ENCODE measurements at places on chromosomes 16 and 17.

DNA sequence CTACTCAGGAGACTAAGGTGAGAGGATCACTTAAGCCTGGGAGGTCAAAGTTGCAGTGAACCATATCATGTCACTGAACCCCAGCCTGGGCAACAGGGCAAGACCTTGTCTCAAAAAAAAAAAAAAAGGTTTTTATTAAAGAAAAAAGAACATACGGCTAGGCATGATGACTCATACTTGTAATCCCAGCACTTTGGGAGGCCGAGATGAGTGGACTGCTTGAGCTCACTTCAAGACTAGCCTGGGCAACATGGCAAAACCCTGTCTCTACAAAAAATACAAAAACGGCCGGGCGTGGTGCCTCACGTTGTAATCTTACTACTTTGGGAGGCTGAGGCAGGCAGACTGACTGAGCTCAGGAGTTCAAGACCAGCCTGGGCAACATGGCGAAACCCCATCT, 38.4 kb downstream of the RANBP10 start:
- no peak for DNase-seq

DNA sequence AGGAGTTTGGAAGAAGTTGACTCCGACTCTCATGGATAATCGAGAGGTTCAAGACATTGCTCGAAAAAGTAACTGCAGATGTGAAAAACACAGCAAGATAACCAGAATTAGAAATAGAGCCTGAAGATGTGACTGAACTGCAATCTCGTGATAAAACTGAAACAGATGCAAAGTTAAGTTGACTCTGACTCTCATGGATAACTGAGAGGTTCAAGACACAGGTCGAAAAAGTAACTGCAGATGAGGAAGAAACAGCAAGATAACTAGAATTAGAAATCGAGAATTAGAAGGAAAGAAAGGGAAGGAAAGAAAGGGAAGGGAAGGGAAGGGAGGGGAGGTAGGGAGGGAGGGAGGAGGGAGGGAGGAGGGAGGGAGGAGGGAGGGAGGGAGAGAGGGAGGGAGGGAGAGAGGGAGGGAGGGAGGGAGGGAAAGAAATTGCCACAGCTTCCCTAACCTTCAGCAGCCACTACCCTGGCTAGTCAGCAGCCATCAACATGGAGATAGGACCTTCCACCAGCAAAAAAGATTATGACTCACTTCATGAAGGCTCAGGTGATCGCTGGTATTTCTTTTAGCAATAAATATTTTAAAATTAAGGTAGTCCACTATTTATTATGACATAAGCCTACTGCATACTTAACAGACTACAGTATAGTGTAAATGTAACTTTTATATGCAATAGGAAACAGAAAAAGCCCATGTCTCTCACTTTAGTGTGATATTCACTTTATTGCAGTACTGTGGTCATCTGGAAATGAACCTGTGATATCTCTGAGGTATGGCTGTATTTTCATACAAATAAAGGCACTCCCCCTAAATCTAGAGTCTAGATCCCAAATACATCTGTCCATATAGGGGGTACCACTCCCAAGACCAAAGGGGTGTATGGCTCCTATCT, 68.3 kb downstream of the KANSL1 start:
- no peak for DNase-seq

- DNase-seq: no peak
Measured at GRCh38 chr17:78347453-78347852, 12.4 kb downstream of the SOCS3 start.

DNA sequence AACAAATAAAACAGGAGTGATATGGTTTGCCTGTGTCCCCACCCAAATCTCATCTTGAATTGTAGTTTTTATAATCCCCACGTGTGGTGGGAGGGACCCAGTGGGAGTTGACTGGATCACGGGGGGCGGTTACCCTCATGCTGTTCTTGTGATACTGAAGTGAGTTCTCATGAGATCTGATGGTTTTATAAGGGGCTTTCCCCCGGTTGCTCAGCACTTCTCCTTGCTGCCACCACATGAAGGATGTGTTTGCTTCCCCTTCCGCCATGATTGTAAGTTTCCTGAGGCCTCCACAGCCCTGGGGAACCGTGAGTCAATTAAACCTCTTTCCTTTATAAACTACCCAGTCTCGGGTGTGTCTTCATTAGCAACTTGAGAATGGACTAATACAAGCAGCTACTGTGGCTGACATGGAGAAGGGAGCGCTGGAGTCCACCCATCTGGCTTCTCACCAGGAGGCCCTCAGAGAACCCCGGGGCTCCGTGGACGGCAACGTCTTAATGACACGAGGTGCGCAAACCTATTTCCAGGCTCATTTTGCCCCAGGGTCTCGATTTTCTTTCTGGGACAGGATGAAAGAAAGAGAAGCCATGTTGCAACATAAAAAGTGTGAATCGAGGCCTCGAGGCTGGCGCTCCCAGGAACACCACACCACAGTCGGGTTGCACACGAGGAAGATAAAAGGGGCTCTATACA, 129.5 kb downstream of the DYNLRB2 start:
- DNase-seq: no peak

DNA sequence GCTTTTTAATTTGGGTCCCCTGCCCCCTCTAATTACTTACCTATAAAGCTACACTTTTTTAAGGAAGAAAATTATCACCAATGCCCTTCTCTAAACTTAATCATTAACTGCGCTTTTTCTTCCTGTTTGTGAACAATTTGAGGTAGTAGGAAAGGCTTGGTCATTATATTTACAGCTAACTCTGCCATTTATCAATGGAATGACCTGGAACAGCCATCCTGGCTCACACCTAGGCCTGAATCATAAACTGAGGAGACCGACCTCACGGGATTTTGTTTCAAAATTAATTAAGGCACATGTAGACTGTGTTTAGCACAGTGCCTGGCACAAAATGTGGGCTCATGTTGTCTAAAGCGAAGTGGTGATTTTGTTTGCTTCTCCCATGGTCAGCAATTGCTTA, 15.4 kb upstream of the DYNLRB2 start:
- no peak for DNase-seq

DNA sequence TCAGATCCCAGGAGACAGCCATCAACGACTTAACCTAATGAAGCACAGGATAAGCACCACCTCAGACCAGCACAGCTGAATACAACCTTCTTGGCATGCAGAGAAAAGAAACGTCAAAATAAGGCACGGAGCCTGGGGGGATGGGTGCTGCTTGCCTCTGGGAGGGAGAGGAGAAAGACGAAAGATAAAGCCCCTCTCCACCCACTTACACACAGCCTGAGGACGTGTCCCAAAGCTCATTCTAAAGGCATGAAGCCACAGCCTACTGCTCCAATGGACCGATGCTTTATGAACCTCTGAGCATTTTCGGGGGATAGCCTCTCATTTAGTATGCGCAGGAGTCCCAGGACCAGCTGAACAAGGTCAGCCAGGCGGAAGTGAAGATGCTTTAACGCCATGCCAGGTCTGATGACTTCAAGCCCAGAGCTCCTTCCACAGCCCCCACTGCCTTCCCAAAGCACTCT, 31.1 kb downstream of the ST3GAL2 start:
- peak; percentile 11 for DNase-seq

DNA sequence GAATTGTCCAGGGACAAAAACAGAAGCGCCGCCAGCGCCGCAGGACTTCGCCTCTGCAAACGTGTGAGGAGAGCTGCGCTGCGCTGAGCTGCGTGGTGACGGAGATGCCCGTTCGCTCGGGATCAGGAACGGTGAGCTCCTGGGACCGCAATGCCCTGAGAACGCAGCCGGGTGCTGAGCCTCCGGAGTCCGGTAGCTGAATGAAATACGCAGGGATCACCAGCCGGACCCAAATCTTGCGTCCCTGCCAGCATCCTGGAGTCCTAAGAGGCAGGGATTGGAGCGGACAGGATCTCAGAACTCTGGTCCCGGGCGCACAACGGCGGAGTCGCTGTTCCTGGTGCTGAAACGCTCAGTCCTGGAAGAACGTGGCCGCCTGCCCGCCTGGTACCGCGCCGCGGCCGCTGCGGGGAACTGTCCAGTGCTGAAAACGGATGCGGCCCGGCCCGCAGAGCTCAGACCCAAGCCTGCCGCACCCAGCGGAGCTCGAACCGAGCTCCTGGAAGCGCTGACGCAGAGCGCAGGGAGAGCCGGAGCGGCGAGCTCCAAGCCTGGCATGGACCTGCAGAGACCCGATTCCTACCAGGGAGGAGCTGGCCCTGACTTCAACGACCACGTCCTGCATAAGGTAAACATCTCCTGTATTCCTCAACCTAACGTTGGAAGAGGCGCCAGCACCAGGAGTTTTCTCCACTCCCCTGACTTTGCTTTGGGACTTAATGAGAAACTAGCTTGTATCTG, 41.5 kb downstream of the CD300LF start:
- DNase-seq: peak; percentile 25

DNA sequence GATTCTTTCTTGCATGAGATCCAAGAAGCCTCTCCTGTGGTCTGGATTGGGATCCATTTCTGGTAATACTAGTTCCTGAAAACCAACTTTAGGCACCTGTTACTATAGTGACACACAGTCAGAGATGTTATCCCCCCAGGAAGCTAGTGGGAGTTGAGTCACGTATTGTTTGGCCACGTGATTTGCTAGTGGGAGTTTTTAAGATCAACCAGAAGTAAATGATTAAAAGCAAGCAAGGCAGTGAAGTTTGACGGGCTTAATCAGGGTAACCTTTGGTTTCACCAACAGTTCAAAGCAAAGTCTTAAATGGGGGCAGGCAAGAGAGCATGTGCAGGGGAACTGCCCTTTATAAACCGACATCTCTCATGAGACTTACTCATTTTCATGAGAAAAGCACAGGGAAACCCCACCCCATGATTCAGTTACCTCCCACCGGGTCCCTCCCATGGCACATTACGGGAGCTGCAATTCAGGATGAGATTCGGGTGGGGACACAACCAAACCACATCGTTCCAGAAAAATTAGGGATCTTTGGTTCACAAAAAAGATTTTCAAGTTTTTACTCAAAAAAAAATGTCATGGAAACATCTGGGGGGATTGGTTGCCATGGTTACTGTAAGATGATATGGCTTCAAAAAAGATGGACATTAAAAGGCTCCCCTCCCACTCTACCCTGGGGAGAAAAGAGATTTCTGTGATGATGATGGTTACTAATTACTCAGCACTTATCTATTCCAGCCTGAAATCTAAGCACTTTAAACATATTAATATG, 483.1 kb upstream of the ERCC4 start:
- no peak for DNase-seq
